DMS53 (cell line): ENCODE measurements at places on chromosomes 6 and 20.

DNA sequence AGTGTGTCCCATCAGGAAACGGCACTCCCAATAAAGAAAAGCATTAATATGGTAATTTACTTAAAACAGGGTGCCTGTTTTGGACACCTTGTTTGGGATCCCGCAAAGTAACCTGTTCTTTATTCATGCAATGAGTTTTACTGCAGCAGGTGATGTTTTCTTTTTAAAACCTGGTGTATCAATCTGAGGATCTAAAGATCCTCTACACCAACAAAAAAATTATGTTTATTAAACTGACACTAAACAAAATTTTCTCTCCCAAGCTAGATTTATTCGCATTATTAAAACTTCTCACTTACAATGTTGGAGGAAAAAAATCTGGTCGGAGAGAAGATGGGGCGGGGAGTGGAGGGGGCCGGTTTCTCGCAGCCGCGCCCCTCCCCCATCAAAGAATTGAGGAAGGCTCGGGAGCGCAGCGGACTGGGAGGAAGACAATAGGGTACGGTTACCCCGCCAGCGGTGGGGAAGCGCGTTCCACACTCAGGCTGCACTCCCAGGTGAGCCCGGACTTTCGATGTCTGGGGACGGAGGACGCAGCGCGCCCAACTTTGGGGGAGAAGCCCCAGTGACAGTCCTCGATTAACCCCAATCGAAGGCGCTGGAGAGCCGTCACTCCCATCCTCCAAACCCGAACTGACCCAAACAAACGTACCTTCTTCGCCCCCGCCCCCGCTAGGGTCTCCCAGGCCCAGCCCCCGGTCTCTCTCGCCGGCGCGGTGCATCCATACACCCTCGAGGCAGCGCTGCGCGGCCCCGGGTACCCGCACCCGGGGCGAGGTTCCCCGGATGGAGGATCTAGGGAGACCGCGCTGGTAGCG is 1.3 kb downstream of the CD24 start:
- peak; percentile 62 for DNase-seq

DNA sequence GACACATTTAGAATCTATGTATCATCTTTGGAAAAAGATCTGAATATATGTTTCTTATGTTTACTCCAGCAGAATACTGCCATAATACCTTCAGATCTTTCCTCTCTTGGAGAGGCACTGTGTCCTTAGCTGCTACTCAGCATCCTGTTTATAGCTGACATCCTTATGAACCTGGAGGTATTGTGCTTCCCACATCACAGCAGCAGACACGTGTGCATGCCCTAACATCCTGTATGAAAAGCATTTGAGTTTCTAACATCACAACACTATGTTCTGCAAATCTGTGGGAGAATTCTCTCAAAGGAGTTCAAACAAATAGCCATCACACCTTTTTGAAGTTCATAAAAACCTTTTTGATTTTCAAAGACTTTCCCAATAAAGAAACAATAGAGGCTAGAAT is 216.0 kb downstream of the GJA1 start:
- no peak for DNase-seq

GRCh38 chr6:127456465-127456864 is 2.7 kb downstream of the KIAA0408 start:
- no peak for DNase-seq

- DNase-seq, result peak; percentile 67
Observed at GRCh38 chr6:2875359-2876191, 27.5 kb downstream of the SERPINB9 start.

DNA sequence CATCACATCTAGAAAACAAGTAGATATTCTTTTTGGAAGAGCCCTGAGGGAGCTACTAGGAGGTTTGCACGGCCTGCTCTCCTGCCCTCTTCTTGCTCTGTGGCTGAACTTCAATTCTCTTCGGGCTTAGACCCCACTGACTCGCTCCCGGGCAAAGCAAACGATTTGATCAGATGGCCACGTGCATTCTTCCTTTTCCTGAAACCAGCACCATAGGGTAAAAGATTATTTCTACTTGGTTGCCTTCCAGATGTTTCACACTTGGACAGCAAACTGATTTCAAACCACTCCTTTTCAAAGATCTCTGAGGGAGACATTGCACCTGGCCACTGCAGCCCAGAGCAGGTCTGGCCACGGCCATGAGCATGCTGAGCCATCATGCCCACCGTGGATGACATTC is at the start of gene SLC22A1:
Gene SLC22A1, plus strand, starts transcription at position 258 of the 400 bp plus-strand sequence. Its CDS starts 121 bp downstream, at position 379.
- DNase-seq, result no peak
